Liver (tissue), 10 donors: ENCODE measurements at places on chromosomes 12 and 14. TPM values are rescaled to one million over a fixed set of nuclear protein-coding genes. Genes with fewer than 3 reads are reported as not detected.

Gene CMKLR1
- polyA plus RNA-seq, result 0.67 TPM

Gene MAP3K9
- 0.82 TPM for polyA plus RNA-seq

Gene HPD
- polyA plus RNA-seq, result 397 TPM

Gene TNFRSF1A
- polyA plus RNA-seq, result 121 TPM

Gene HCAR1
- polyA plus RNA-seq, result not detected
